ENCODE measurements at places on chromosomes 4 and X.

DNA sequence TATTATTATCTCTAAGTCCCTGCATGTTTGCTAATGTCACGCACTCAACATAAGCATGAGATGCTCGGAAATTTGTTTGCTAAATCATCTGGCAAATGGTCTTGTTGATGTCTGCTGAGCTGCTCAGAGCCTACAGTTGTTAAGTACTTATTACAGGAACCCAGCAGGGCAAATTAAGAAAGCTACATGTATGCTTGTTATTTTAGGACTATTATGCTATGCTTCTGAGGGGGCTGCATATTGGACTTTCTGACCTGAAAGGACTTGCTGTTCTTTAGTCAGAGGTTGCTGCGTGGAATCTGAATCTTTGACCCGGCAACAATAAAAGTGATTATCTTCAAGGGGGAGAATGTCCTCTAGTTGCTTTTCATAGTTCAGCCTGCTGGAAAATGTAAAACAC lies 36.3 kb upstream of the TENM3 start:
- DNase-seq = no peak

GRCh38 chrX:29542152-29542551 lies 673.2 kb upstream of the MAGEB2 start:
- DNase-seq = no peak

GRCh38 chr4:75172551-75172950 lies 239.6 kb downstream of the PARM1 start:
- DNase-seq = no peak

- peak; percentile 0 for DNase-seq
Measured at GRCh38 chrX:106619797-106620196, 8.0 kb downstream of the RADX start.

- DNase-seq = peak; percentile 82
Measured at GRCh38 chr4:15231265-15232091, 196.4 kb upstream of the C1QTNF7 start.

- DNase-seq = no peak
Measured at GRCh38 chr4:85953651-85954018, 406.2 kb downstream of the MAPK10 start.

GRCh38 chrX:85109235-85109634 lies 105.6 kb downstream of the APOOL start:
- peak; percentile 54 for DNase-seq

DNA sequence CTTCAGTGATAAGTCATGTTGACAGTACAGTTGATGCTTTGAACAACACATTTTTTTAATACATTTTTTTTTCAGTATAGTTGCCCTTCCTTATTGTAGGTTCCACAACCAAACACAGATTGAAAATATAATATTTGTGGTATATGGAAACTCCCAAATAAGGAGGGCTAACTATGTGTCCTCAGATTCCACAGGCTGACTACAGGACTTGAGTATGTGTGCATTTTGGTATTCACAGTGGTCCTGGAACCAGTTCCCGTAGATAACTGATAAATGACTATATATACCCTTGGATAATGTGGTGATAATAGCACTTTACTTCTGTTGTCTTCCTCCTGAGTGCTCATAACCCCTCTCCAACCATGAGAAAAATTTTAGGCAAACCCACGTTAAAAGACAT lies 111.6 kb upstream of the NUDT6 start:
- DNase-seq = no peak

GRCh38 chr4:88518911-88519310 lies 4.7 kb downstream of the PYURF start:
- DNase-seq = no peak

DNA sequence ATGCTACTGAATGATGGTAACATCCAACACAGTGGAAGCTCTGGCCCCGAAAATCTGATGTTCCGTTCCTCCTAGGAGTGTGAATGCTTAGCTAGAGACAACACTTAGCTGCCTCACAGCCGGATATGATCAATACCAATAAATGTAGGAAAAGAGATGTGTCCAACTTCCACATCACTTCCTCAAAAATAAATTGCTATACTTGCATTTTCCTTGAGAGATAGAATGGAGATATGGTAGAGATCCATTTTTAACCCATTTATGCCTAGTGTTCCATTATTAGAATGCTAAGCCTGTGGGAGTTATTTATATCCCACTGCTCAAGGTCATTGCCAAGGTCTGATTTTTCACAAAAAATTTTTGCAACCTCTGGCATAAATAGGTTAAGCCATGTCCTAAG lies 5.5 kb upstream of the SLC9B1 start:
- no peak for DNase-seq

DNA sequence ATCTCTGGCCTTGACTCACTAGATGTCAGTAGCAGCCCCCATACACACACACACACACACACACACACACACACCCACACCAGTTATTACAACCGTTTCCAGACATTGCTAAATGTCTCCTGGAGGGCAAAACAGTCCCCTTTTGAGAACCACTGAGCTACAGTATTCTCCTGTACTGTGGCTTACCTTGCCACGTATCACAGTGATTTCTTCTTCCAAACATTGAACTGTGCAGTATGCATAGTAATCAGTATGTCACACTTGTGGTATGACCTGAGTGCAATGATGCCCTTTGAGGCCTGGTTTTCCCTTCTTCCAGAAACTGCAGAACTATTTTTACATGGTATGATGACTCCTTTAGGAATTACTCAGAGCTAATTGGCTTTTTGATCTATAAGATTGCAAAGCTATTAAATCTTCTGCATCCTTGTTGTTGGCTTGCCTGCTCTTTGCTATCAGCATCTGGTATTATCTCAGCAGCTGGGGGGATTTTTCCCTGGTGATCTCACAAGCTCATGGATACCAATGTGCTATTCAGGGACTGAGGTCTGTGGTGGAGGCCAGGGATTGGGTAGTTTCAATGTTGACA lies 3.6 kb upstream of the THOC2 start:
- DNase-seq = no peak

DNA sequence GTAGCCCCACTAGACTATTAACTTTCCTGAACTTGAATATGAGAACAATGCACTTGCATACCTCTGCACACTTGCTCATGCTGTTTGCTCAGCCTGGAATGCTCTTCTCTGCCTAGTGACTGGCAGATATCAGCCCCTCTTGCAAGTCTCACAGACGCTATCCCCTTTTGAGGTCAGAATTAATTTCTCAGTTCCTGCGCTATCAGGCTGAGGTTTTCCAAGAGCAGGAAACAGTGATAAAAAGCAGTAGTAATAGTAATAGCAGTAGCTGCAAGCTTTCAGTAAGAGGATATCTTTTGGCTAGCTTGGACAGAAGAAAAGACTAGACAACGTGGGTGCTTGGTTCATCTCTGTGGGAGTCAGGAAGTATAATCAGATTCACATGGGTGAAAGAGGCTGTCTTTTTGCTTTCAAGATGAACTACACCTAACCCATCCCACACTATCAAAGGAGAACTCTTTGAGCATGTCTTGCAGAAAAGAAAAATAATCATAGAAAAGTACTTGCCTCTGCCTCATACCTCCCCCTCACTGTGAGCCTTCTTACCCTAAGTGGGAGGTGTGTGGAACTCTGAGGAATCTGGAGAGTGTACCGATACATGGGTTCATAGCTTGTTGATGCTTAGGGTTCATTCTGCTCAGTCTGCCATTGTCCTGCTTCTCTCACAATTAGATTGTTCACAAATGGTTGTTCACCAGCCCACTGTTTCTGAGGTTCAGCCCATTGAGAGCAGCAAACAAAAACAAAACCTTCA lies 11.3 kb upstream of the DRP2 start:
- DNase-seq = no peak

DNA sequence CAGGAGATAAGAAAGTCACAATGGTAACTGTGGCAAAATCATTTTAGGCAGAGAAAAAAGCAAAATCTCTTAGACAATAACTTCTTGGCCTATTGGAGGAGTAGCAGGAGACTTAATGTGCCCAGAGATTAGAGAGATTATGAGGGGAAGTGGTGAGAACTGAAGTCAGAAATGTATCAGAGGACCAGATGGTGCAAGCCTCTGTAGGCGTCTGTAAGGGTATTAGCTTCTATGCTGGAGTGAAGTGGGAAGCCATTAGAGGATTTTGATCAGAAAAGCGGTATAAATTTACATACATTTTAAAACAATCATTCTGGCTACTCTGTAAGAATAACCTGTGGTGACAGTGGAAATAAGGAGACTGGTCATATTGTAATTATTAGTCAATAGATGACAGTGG lies 236.7 kb downstream of the FAT4 start:
- DNase-seq = no peak

Data from NAMALWA (cell line).